H7 (cell line): ENCODE measurements at places on chromosomes 4 and X. TPM values are rescaled to one million over a fixed set of nuclear protein-coding genes. Genes with fewer than 3 reads are reported as not detected.

DNA sequence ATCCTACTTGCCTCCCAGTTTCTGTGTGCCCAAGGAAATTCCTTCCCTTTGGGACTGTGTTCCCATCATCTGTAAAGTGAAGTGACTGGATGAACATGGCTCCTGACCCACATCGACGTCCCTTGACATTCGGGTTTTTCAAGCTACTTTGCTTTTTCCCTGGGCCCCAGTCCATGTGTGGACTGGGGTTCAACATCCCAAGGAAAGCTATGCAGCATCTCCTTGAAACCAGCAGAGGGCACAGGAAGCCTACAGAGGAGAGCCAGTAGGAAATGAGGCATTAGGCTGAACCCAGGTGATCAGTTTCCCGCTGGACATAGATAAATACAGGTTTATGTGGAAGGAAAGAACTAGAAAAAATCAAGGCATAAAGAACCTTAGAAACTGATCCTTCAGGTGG lies 145.1 kb upstream of the ARHGEF9 start:
- DNase-seq = peak; percentile 33

GRCh38 chr4:25722964-25723363 lies 67.3 kb downstream of the SLC34A2 start:
- DNase-seq = no peak

DNA sequence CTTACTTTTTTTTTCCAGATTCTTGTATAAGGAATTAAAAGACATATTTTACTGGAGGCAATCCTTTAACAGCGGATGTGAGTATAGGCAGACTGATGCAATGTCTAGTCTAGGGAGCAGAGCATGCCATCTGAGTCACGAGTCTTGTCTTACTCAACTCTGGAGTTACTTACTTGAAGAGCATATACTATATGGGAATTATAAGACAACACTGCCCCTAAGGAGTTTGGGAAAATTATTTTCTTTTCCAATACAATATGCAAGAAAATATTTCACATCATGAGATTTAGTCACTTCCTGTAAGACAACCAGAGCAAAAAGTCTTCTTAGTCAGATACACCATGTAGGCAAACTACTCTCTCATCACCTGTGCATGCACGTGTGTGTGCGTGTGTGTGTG lies 537.3 kb upstream of the FTHL17 start:
- DNase-seq = no peak

DNA sequence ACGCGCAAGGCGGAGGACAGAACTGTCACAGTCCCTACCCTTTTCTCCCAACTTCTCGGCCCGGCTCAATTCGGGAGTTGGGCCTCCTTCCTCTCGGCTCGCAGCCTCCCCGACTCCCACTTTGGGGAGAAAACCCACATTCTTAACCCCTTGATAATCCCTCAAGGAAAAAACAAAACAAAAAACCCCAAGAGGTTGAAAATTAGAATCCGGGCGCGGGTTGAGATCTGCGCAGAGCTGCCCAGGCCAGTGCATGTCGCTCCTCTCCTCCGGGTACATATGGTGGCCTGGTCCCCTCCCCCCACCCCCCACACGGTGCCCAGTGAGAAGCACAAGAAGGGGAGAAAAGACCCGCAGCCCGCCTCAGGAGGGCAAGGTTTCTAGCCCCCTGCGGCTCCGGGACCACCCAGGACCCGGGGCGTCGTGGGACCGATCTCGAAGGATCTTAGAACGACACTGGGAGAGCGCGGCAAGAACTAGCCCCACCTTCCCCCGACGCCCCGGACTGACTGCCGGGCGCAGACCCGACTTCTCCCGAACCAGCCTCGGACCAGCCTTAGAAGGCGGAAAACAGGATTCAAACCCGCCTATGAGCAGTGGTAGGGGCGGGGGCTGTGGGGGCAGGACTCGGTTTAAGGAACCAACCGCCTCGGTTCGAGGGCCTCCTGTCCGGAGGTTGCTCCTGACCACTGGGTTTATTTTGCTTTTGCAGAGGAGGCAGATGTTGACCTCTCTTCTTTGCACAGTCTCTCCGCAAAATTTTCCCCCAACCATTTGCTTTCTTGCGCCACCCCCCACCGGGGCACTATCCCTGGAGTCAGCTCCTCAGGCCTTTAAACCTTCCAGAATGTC lies 2.5 kb upstream of the PDGFRA start:
- DNase-seq = peak; percentile 76

DNA sequence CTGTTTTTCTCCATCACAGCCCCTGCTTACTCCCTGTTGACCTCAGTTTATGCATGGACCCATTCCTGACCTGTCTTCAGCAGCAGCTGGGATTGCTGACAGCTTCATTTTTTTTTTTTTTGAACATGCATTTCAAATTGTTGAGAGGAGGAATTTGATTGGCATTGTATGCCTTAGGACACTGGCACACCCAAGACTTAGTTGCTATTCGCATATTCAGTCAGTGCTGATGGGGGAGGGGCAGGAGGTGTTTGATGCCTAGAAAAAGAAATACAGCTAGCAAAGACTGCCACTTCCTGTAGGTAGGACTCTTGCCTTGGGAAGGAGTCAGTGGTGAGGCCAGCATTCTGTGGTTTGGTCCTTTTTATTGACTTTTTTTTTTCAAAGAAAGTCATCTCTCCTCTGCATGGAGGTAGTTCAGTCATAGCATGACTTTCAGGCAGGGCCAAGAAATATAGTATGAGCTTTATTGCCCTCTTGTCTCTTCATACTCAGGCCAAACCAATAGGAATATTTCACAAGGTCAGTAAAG lies 33.6 kb upstream of the XK start:
- DNase-seq = no peak

DNA sequence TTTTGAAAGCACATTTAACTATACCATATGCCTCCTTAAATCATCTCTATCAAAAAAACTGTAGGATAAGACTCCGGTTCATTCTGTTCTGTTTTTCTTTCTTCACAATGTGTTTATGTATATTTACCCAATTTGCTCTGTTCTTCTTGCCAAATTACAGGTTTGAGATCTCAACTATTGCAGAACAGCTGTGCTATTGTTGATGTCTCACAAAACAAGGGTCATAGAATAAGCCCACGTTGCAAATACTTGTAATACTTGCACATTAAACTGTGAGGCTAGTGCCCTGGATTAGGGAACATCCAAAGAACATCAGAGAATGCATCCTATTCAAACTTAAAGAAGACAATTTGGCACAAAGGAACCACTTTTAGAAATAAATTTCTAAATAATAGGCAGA lies 45.4 kb downstream of the ANTXR2 start:
- no peak for DNase-seq

DNA sequence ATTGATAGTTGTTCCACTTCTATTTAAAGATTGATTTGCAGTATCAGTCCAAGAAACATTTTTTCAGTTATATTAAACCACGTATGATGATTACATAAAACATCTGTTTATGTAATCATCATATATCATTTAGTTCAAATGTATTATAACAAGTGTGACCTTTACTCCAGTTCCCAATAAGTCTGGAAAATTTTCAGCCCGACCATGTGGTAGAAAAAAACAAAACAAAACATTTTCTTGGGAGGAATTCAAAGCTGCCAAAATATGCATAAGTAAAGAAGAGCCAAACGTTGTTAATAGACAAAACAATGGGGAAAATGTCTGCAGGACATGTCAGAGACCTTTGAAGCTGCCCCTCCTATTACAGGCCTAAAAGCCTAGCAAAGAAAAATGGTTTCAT lies 709.1 kb downstream of the FAT4 start:
- DNase-seq = no peak

DNA sequence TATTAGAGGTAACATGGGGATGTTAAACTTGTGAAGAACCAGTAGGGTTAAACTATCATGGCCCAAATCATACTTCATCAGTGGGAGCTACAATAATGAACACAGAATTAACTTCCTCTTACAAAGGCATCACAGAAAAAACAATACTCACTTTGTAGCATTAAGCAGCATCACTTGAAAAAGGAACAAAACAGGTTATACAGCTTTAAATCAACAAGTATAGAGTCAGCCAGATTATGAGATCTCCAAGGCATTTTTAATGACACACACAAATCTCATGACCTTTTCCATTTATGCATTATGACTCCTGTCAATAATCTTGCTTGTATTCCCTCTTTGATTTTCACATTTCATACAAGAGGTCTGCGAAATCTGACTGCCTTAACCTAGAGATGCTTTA lies 18.3 kb downstream of the FBXL5 start:
- no peak for DNase-seq

DNA sequence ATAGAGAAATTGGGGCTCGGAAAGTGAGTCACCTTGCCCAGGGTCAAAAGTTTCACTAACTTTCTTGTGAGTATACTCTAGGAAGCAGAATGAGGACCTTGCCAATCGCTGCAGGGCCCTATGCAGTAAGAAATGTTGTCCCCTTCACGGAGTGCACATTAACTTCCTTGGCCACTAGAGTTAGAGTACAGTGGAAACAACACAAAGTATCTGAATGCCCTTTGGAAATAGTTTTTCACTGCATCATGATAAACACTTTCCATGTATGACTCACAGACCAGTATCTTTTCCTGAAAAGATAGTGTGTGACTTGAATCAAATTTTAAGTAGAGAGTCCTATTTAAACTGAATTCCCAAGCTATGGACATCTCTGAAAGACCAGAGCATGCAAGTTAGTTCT lies 45.5 kb upstream of the STK26 start:
- DNase-seq = no peak

DNA sequence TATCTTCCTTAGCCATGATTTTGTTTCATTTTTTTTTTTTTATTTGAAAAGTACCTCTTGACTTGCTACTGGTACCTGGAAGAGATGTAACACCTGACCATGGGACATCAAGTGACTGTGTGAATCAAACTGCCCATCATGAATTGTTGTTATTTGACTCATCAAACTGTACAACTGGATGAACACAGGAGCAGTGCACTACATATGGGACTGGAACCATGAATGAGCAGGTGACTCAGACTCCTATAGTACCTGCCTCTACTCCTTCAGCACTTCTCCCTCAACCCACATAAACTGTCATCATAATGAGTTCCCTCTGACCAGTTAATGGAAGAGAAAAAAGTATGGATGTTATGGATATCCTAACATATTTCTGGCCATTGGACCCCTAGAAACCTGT lies 15.9 kb upstream of the UBE2D3 start:
- no peak for DNase-seq

- DNase-seq = no peak
Measured at GRCh38 chrX:2497961-2498780, 2.6 kb downstream of the DHRSX start.

The EDNRA gene
- total RNA-seq = 1.1 and 1.4 TPM in 2 replicates

The HSD17B13 gene
- total RNA-seq = 0.11 and 0.14 TPM in 2 replicates

The FAAH2 gene
- total RNA-seq = 7.5 and 12.2 TPM in 2 replicates
